Stimulated activated naive CD4-positive, alpha-beta T cell treated with Interleukin-2 at 50 U/mL for 16 hours (primary cell): ENCODE measurements at places on chromosomes 7 and 10.

- DNase-seq, result no peak
Observed at GRCh38 chr10:78414380-78414779, 380.7 kb downstream of the RPS24 start.

GRCh38 chr7:17516771-17517170 is 218.3 kb downstream of the AHR start:
- no peak for DNase-seq

DNA sequence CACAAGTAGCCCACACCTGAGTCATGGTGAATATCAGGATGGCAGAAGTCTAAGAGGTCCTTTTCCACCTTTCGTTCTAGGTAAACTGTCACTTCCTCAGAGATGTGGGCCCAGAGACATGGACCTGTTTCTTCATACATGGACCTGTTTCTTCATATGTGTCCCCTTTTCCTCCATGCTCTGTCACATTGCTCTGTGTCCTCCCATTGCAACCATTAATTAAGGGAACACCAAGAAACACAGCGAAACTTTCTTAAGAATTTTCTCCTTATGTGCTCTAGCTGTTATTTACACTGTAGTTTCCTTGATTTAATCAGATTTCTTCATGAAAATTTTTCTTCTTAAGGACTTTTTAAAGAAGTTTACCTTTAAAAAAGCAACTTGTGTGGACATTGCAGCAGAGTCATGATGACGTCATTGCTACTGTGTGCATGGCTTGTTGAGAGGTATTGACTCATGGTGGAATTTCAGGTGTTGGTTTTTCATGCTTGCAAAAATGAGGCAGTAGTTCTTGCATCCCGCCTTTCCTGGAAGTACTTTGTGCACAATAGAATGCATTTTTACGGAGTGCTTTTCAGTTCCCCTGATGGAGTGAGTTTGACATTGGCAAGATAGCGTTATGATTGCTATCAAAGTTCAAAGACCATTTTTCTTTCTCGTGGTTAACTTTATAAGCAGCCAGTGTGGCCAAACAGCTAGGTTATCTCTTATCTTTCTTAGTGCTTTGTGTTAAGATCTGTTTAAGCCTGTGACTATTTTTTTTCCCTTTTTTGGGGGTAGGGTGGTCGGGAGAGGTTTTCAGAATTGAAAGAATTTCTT is 37.7 kb downstream of the CFAP58 start:
- DNase-seq, result no peak

DNA sequence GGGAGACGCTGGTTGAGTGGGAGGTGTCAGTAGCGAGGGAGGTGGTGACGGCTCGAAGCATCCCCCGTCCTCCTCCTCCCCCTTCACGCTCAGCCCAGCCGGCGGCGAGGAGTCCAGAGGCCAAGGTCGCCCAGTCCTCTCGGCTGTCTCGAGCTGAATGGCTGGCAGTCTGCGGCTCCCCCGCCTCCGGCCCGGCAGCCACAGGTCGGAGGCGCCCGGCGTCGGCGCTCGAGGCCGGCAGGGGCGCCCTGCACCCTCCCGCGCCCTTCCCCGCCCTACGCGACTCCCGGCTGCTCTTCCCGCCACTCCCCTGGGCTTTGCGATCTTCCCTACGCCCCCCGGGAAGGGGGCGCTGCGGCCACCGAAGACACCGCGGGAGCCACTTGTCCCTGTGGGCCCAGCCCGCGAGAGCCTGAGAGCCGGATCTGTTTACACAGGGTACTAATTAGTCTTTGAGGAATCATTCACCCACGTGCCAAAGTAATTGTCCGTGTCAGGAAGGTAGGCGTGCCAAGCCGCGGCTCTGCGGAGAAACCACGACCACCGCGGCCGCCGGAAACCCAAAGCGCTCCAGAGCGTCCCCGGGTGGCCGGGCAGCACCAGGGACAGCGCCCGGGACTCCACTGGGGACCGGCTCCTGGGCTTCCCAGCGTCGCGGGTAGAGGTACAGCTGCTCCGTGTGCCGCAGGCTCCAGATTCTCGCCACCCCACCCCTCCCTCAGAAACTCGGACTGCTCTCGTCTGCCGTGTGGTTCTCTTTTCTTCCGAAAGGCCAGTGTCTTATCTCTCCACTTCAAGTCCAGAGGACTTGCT is at the start of gene NXPH1:
NXPH1 (plus strand) TSS at position 133 of the 813 bp plus-strand sequence.
- no peak for DNase-seq

DNA sequence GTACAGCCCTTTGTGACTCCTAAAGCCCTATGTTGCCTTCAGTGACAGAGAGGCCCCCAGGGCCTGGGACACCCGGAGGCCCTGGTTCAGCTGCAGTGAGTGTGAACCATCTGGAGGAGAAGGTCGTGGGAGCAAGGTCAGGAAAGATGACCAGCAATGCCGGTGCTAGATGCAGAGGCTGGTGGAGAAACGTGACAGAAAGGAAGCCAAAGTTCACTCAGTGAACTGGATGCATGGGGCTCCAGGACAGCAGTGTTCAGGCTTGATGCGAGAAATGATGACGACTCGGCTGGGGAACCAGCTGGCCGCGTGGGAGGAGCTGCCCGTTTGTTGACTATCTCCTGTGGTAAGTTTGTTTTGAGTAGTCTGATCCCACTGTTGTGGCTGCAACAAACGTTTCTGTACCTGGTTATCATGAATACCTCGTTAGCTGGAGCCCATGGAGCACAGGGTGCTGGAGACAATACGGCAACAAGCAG is 54.1 kb upstream of the MKRN1 start:
- no peak for DNase-seq

DNA sequence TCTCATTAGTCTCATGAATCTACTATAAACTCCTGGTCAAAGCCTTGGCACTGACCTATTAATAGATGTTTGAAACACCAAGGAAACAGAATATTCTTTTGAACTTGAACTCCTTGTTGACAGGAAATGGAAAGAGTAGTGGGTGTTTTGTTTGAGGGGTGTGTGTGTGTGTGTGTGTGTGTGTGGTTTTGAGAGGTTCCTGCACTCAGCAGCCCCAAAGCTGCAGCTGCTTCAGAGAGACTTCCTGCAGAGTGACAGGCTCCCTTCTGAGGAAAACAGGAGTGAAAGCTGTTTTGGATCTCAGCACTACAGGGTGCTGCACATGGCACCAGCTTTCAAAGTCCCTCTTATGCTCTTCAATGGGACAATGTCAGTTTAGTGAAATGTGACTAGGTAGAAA is 546.5 kb upstream of the STEAP1 start:
- DNase-seq, result no peak

GRCh38 chr10:88971221-88972061 is 18.9 kb upstream of the ACTA2 start:
- DNase-seq, result no peak

DNA sequence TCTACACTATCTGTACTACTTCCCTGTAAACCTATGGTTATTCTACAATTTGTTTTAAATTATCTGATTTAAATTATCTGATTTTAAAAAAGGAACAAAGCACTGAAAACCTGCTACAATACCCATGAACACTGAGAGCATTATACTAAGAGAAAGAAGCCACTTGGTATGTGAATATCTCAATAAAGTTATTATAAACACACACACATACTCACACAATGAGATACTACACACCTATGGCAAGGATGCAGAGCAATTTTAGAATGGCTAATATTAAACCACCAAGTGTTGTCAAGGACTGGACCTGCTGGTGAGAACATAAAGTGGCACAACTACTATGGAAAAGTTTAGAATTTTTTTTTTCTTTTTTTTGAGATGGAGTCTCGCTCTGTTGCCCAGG is 82.7 kb downstream of the IGF2BP3 start:
- no peak for DNase-seq

DNA sequence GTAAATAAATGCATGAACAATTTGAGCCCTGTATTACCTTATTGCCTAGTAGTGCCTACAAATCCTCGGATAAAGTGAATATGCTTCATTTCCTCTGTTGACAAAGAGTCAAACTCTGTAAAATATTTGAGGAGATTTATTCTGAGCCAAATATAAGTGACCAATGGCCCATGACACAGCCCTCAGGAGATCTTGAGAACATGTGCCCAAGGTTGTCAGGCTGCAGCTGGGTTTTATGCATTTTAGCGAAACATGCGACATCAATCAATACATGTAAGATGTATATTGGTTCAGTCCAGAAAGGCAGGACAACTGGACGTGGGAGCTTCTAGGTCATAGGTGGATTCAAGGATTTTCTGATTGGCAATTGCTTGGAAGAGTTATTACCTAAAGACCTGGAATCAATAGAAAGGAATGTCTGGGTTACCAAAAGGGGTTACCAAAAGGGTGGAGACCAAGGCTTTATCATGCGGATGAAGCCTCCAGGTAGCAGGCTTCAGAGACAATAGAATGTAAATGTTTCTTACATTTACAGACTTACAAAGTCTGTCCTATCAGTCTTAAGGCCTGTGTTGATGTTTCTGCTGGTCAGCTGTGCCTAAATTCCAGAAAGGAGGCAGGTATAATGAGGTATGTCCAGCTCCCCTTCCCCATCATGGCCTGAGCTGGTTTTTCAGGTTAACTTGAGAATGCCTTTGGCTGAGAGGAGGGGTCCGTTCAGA is 220.1 kb upstream of the FZD1 start:
- DNase-seq, result no peak

DNA sequence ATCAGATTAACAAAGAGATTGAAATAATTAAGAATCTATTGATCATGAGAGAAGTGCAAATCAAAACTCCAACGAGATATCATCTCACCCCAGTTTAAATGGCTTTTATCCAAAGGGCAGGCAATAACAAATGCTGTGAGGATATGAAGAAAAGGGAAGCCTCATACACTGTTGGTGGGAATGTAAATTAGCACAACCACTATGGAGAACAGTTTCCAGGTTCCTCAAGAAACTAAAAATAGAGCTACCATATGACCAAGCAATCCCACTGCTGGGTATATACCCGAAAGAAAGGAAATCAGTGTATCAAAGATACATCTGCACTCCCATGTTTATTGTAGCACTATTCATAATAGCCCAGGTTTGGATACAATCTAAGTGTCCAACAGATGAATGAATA is 13.8 kb downstream of the FGL2 start:
- no peak for DNase-seq

DNA sequence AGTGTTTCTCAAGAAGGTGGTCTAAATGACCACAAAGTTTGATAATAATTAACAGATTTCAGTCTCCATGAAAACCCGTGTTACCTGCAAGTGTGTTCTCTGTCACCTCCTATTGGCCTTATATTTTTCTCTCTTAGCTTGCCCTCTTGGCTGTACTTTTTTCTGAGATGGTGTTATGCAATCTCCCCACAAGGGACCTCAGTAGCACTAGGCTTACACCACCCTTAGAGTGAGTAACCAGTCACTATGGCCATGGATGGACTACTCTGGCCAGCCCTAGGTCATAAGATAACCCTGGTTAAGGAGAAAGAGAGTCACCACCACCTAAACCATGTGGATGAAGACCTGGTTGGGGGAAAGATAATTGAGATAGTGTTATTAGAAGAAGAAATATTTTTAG is 76.8 kb downstream of the NPSR1 start:
- DNase-seq, result no peak

DNA sequence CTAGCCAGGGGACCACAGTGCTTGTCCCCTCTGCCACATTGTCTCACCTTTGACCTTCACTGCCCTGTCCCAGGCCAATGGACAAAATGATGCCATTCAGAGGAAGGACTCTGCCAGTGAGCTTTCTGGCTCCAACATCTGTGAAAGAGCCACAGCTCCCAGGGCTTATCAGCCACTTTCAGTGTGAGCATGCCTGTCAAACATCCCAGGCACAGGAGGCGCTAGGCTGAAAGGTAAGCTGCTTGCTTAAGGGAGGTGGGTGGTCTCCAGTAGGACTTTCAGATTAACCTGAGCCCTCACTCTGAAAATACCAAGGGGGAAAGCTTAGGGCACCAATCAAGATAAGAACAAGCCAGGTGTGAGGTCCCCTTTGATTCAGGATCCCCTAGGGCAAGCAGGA is 59.8 kb upstream of the GDF10 start:
- DNase-seq, result no peak

DNA sequence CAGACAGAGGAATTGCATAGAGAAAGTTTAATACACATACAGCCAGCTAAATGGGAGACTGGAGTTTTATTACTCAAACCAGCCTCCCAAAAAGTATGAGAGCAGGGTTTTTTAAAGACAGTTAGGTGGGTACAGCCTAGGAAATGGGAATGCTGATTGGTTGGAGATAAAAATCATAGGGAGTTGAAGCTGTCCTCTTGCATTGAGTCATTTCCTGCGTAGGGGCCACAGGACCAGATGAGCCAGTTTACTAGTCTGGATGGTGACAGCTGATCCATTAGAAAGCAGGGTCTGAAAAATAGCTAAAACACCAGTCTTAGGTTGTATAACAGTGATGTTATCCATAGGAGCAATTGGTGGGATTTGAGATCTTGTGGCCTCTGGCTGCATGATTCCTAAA is 76.1 kb upstream of the POM121L12 start:
- no peak for DNase-seq

- peak; percentile 70 for DNase-seq
Observed at GRCh38 chr10:72274730-72275350, 1.1 kb downstream of the DDIT4 start.

DNA sequence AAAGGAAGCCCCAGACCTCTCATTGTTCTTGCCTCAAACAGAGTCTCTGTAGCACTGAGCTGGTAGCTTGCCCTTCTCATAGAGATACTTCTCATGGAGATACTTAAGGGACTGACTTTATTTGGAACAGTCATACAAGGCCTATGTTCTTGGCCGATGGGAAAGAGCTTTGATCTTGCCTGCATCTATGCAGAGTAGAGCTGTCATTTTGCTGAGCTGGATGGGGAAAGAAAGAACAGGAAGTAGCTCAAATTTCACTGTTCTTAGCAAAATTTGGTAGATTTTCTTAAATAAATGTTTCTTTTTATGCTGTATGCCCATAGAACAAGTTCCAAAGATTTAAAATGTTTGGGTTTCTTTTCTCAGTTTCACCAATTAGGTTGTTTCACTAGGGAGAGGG is 119.3 kb upstream of the SEC61G start:
- DNase-seq, result no peak
